Stimulated activated CD8-positive, alpha-beta memory T cell treated with anti-CD3 and anti-CD28 coated beads, Interleukin-4, amount 100 ng/mL, for 1 hour (primary cell): ENCODE measurements at places on chromosomes 4 and X.

DNA sequence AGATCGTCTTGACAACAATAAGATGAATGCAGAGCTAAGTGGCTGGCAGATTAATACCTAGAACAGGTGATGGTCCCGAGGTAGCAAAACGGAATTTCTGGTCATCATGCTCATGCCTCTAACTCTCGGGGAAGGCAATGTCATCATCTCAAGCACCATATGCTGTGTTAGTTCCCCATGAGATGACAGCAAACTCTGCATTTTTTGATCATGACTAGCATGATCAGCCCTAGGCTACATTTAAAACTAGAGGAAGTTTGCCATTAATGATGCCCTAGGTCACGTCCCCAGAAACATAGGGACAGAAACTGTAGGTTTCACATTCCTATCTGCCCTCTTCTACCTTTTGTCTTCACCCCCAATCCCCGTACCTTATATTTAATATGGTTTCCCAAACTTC, 11.6 kb downstream of the LPAR4 start:
- no peak for DNase-seq

- DNase-seq, result no peak
These were observed 52.8 kb downstream of the P2RY10 start for GRCh38 chrX:78997870-78998558.

- DNase-seq, result no peak
These were observed 47.6 kb downstream of the COL25A1 start for GRCh38 chr4:109254845-109255244.

DNA sequence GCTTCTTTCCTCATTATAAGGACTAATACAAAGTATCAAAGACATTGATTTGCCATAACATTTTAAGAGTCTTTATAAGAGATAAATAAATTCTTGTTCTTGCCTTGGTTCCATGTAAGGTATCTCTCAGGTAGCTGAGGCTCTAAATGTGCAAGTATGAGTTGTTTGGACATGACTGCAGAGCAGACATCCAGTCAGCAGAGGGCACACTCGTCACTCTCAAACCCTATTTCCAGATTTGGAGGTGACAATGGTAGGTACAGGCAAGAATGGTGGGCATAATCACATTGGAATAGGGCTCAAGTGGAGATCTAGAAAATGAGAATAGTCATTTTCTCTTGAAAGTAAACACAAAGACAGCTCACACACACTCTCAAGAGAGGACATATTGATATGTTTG, 133.3 kb upstream of the ZIC3 start:
- DNase-seq, result no peak

GRCh38 chr4:140094438-140095420, 59.3 kb downstream of the MAML3 start:
- no peak for DNase-seq

- DNase-seq, result no peak
These were observed 13.0 kb upstream of the KLHL2 start for GRCh38 chr4:165194368-165194767.

GRCh38 chrX:112641449-112641848, 38.3 kb downstream of the LHFPL1 start:
- DNase-seq, result no peak

DNA sequence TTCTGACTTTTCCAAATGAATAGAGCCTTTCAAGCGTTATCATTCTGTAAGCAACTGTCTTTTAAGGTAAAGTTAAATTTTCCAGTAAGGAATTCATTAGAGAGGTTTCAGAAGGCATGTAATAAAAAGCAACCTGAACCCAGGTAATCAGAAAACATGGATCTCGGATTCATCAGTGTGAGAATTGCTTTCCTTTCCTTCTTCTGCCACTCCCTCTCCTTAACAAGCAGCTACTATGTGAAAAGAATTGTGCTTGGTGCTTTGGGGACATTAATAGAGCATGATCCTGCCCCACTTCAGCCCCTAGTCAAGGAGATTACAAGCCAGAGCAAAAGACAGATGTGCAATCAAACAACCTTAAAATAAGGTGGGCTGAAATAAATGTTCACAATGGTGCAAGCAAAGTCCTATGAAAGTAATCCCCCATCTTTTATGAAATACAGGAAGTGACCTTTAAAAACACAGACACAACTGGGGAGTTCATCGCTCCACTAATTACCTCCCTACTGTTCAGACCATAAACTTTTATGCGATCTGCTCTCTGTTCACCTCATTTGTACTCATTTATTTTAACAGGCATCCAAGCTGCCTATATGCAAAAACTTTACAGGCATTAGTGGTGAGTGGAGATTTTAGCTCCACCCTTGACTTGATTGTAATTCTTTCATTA, 122.9 kb upstream of the RASGEF1B start:
- DNase-seq, result no peak

GRCh38 chr4:41064953-41065352, 149.4 kb downstream of the APBB2 start:
- DNase-seq, result no peak

DNA sequence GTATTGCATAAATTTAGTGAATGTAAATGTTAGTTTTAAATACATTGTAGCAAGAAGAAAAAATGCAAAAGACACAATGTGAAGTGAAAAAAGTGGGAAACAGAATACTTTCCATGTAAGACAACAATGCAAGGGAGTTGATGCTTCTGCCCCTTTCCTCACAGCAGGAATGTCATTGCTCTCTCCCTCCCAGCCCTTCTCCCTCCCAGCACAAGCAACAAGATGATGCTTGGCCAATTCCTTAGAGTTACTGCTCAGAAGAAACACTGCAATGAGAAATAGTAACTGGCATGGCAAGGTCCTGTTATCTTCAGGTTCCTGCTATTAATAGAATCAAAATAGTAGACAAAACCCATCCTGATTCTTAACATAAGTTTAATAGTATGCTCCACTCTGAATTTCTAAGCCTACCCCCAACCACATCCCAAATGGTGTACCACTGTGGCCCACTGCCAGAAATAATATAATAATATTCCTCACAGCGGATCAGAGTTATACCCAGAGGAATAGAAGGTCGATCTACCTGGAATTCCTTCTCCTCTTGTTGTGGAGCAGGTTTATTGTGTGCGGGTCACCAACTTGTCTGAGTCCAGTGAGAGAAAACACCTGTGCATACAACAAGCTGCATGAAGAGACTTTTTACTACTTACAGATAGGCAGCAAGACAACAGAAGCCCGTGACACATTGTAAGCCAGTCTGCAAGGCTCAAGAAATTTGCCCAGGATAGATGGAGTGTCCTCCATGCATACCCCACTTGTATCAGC, 69.8 kb upstream of the SLC7A11 start:
- no peak for DNase-seq

GRCh38 chr4:64807821-64808220, 398.6 kb upstream of the TECRL start:
- no peak for DNase-seq

DNA sequence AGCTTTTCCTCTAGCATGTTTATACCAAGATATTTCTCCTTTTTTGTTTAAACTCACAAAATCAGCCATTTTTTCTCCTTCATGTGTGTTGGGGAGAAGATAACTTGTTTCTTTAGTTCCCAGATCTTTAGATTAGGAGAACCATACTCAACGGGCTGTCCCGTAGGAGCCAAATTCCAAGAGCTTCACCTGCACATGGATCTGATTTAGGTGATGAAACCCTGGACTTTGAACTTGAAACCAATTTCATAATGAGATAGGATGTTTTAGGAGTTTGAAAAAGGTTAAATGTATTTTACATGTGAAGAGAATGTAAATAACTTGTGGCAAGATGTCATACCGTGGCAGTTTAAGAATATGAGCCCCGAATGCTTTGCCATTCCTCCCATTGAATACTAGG, 280.0 kb upstream of the PCDH18 start:
- DNase-seq, result no peak

GRCh38 chr4:89305028-89305427, 2.6 kb downstream of the GPRIN3 start:
- DNase-seq, result no peak

DNA sequence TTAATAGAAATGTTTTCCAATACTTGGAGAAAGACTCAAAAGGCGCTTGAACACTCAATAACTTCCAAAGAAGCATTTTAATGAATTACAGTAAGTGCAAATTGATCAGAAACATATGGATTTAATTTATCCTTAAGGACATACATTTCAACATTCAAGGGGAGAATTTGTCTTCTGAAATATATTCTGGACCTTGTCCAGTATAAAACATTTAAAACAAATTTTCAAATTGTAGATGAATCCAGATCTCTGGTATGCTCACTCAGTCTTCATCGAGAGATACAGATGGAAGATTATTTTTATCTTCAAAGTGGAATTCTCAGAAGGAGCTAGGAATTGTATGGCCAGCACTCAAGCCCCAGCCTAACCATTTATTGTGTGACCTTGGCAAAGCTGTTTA, 310.4 kb downstream of the ZNF674 start:
- no peak for DNase-seq

GRCh38 chrX:8366481-8366880, 98.1 kb upstream of the VCX3B start:
- no peak for DNase-seq

GRCh38 chr4:89077761-89078160, 20.8 kb upstream of the FAM13A start:
- no peak for DNase-seq

DNA sequence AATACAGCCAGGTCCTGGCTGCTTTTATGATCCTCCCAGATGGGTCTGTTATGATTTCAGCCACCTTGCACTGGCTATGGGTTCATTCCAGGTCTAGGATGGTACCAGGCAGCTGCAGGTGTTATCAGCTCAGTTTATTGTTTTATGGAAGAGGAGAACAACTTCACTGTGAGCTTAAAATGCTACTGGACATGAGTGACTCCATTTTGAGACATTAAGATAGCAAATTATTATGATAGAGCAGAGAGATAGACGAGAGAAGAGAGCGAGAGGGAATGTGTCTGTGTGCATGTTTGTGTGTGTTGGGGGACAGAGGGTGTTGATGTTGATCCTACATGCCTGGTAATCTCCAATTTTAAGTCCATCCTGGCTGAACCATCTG, 820.2 kb downstream of the FSTL5 start:
- DNase-seq, result no peak

DNA sequence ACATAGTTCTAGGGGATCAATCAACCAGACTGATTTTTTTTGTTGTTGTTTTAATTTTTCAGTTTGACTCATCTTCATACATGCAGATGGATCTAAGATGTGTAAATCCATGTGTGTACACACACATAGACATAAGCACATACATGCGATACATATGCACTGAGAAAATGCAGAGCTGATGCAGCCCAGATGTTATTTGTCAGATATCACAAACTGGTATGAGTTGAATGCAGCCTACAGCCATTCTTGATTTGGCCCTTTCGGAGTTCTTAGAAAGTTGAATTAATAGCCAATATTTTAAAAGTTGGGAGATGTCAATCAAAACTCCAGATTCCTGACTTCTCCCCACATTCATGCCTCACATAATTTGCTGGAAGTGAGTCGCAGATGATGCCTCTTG, 180.4 kb downstream of the SPATA18 start:
- DNase-seq, result no peak

GRCh38 chr4:81307991-81308390, 93.0 kb upstream of the PRKG2 start:
- DNase-seq, result no peak

GRCh38 chrX:6228720-6229119, at the start of gene NLGN4X:
Gene NLGN4X, minus strand, starts transcription at chrX:6228867. Its CDS starts 77,401 bp downstream, at chrX:6151466.
- DNase-seq, result no peak

DNA sequence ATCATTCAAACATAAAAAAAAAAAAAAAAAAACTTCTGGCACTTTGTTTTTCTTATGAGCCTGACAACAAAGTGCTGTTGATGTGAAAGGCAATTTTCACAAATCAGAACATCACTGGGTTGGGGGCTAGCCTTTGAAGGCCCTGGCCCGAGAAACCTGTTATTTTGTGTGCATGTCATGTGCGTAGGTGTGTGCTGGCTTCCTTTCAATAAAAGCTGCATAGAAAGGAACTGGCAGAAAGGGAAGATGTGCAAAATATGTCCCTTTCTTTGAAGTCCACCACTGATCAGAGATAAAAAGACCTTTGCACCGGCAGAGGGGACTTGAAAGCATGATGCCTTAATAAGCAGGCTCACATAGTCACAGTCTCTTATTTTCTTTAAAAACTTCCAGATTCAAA, 170.8 kb upstream of the RASGEF1B start:
- DNase-seq, result no peak

DNA sequence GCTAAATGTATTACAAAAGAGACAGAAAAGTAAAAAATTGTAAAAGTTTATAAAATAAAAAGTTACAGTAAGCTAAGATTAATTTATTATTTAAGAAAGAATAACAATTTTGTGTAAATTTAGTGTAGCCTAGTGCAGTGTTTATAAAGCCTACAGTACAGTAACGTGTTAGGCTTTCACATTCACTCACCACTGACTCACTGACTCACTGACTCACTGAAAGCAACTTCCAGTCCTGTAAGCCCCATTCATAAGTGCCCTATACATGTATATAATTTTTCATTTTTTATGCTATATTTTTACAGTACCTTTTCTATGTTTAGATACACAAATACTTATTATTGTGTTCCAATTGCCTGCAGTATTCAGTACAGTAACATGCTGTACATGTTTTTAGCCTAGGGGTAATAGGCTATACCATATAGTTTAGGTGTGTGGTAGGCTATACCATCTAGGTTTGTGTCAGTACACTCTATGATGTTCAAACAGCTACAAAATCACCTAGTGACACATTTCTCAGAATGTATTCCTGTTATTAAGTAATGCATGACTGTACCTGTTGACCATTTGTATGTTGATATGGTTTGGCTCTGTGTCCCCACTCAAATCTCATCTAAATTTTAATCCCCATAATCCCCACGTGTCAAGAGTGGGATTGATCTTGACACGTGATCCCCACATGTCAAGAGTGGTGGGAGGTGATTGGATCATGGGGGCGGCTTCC, 57.9 kb downstream of the CFAP299 start:
- DNase-seq, result no peak

DNA sequence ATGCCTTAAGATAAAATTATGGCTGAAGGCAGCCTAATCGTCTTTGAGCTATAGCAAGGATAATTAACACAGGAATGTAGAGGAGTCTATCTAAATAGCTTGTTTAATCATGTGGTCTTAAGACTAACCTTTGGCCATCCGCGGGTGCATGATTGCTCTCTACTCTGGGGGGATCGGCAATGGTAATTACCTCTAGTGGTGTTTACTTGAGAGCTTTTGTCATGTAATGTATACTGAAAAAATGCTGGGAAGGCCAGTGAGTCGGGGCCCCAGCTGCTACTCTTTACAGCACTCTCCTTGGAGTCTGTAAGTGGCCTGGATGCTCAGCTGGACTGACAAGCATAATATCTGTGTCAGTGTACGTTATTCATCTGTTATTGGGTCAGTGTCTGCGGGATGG, 65.5 kb upstream of the GNPDA2 start:
- no peak for DNase-seq

DNA sequence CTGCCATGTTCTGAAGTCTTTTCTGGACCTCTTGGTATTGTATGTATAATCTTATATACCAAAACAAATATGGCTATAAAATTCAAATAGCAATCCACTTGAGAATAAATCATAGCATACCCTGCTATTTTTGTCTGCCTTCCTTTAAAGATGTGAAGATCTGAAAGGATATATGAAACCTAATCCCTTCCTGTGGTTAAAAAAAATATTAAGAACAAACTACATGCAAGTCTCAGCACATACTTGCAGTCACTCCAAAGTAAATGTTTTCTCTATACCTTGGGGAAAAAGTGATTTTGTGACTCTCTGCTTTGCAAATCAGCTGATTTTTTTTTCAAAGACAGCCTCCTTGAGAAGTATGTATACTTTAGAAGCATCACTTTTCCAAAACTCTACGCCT, 322.9 kb downstream of the ANKRD50 start:
- no peak for DNase-seq

GRCh38 chrX:113510586-113510985, 670.0 kb upstream of the AMOT start:
- no peak for DNase-seq
